ENCODE measurements at places on chromosomes 3 and 15.

DNA sequence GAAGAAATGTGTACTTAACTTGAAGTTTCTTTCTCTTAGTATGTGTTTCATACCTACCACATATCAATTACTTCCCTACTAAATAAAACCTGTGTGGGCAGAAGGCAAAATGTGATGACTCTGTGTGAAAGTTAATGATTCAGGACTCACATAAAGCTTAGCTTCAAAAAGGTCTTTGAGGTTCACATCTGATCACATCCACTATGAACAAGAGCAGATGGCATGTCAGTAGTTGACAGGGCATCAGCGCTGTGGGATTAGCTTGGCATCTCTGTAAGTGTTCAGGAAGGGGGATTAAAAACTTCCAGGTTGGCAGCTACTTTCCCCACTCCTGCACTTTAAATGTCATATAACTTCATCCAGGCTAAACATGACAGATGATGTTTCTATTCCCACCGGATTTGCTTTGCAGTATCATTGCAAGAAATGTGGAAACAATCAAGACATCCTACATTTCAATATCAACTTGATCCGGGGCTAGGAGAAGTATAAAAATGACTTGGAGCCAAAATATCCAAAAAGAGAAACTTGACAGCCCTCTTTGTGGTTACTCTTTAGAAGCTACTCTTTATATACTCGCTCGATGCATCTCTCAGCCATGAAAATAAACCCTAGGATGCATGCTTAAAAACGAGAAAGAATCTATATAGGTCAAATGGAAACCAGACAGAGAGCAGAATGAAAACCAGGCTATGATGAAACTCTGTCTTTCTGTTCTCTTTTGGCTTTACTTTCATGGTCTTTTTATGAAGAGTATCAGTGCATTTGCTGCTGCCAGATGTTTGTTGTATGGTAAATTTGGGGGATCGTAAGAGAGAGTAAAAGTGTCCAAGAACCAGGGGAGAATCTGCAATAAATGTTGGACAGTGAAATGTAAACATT is 273.1 kb upstream of the ALCAM start:
- DNase-seq: no peak

DNA sequence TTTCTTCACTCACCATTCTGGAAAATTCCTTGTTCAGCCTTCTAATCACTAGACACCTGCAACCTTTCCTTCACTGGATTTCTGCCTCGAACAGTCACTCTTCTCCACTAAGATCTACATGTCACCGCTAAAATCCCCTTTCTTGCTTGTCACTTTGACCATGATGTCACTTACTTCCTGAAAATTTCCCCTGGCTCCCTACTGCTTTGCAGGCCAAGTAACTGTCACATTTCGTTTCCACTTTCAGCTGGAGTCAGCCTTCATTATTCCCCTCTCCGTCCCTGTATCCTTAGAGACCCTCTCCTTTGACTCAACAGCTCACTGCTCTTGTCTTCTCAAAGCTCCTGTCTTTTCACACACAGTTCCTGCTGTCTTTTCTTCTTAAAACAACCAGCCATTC is 15.9 kb downstream of the CHL1 start:
- DNase-seq: no peak

DNA sequence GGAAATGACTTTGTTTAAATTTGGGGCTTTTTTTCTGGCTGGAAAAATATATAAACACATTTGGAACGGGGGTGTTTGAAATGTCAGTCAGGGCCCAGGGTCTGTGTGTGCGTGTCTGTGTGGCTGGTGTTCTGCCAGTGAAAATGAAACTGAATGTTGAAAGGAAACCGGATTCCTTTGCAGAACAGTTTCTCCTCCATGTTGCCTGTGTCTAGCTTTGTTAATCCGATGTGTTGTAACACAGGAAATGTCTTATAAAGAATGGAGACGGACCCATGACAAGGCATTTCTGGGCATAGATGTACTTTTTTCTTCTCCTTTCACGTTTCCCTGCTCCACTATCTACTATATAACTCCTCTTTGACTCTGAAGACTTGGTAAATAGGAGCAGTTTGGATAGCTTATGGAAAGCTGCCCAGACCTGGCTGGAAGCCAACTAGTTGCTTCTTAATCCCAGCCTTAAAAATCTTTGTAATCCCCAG is 2.8 kb downstream of the SQOR start:
- DNase-seq: no peak

- no peak for DNase-seq
Measured at GRCh38 chr3:127671523-127672428, 976 bp upstream of the ABTB1 start.

DNA sequence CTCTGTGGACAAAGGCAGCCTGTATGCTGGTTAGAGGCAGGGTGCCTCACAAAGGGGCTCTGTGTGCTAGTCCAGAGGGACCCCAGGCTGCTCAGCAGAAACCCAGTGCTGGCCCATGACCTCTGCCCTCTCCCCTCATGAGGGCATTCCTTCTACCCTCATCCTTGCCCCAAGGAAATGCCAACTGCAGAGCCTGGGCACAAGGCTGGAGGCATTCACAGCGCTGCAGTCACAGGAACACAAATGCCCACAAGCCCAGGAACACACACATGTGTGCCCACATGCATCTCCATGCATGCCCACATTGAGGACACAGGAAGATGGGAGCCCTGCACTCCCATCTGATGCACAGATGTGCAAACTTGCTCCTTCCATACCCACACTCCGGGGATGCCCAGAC is 3.8 kb downstream of the INKA1 start:
- DNase-seq: no peak

DNA sequence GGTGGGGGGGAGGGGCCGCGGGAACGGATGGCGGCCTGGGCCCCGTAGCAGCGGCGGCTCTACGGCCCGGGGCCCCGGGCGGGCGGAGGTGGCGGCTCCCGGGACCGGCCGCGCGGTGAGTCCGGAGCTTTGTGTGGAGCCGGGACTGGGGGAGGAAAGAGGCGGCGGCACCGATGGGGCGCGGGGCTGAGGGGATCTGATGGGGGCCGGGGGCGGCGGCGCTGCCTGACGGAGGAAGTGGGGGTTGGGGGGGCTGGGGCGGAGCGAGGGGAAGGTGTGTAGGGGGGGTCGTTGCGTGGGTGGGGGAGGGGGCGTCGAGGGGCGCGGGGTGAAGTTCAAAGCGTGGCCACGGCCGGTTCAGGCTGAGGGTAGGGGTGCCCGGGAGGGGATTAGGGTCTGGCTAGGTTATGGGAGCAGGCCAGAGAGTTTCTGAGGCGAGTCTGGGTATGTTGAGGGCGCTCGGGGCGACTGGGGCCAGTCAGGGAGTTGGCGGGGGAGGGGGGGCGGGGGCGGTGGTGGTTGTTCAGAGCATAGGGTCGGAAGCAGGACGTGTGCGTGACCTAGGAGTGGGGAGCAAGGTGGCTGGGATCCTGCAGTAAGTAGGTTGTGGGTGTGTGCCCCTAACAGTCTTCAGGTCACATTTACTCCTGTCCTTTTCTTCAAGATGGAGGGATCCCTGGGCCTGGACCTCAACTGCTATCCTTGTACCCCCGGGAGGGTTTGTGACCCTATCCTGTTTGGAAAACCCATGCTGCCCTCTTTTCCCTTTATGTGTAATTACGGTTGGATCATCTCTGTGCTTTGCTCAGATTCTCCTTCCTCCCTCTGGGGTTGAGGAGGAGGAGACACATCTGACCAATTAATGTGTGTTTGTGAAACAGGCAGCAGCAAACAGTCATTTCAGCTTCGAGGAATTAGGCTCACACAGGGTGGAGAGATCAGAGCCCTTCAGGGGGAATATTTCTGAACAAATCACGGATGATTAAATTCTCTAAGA is 644 bp downstream of the ZNF609 start:
- DNase-seq: peak; percentile 33

DNA sequence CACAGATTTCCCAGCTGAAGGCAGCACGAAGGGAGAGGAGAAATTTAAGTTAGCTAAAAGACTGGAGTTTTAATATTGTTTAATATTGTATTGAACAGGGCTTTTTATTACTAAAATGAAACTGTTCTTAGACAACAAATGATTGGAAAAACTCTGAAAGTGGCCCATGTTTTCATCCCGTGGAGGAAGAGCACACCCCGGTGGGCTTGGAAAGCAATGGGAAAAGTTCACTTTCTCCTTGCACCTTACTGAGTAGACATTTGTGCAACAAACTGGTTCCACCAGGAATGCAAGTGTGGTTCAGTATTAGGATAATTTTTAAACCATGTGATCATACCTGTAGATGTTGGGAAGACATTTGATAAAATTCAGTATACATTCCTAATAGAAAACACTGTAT is 8.2 kb upstream of the ESYT3 start:
- no peak for DNase-seq

- DNase-seq: no peak
Measured at GRCh38 chr3:79154865-79155264, 612.9 kb downstream of the ROBO1 start.

DNA sequence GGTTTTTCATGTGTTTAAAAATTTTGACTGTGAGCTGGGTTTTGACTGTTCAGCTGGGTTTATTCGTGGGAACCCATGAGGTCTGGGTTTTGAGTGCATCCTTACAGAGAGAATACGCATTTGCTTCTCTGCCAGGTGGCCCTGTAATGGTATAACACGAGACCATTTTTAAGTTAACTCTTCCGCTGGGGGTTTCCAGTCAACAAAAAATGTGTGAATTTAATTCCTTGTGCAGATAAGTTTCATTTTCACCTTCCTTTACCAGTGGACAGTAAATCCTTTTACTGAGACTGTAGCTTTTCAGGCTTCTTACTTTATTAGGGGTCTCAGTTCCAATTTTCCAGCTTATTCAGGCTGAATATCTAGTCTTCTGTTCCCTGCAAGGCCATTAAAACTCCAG is 149.6 kb downstream of the OPA1 start:
- no peak for DNase-seq

GRCh38 chr3:171790574-171790897 is 19.7 kb downstream of the PLD1 start:
- no peak for DNase-seq

DNA sequence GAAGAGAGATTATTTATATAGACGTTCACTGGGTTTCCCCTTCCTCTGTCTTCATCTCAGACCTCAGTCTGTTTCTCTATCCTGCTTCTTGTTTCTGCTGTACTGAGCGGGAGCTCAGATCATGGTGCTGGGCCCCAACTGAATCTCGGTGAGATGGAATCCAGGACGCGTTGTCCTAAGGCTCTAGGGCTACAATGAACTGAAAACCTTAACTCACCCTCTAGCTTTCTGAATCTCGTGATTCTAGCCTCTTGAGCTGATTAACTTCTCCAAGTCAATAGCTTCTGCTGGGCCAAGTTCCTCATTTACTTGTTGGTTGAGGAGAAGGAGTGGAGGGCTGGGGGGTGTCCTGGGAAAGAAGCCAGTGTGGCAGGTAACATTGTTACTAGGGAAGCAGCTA is 32.7 kb upstream of the MAP3K13 start:
- no peak for DNase-seq

- no peak for DNase-seq
Measured at GRCh38 chr3:183590442-183590841, 34.9 kb upstream of the KLHL6 start.

GRCh38 chr3:193388361-193388760 is 9.8 kb upstream of the ATP13A5 start:
- DNase-seq: no peak

- DNase-seq: no peak
Measured at GRCh38 chr3:49183873-49184272, 12.5 kb downstream of the KLHDC8B start.

- no peak for DNase-seq
Measured at GRCh38 chr3:159128628-159129027, 326.8 kb downstream of the MFSD1 start.

GRCh38 chr15:76844096-76844495 is 61.0 kb downstream of the SCAPER start:
- DNase-seq: no peak

DNA sequence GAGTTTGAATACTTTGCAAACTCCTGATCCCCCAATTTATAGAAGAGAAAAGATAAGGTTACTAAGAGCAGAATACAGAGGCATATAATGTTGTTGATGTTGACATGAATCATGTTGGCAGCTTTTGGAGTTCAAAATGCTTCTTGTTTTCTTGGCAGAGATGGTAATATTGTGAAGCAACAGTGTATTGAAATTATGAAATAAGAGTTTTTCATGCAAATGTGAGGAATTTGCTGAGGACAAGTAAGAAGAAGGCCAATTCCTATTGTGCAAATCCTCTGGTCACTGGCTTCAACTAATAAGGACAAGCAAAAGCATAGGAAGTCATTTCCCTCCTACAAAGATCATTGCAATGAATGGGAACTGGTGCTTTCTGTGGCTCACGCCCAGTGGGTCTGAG is 126.9 kb upstream of the CHL1 start:
- no peak for DNase-seq

- DNase-seq: no peak
Measured at GRCh38 chr3:32443478-32443877, 51.8 kb downstream of the CMTM7 start.

- DNase-seq: no peak
Measured at GRCh38 chr3:55702822-55703221, 215.7 kb upstream of the WNT5A start.

DNA sequence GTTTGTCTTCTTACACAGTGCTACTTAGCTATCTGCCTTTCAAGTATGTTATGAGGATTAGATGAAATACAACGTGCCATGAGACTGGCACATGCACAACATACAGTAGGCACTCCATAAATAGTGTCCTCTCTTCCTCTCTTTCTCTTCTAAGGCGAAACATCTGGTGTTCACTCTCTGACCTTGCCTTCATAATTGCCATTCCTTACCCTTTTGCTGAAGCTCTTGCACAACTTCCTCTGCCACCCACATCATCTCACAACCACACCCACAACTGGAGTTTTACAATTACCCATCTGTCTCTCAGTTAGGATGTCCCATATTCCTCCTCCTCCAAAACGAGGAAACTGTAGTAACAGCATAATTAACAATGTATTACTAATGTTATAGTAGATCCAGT is 26.4 kb upstream of the ACP3 start:
- no peak for DNase-seq

GRCh38 chr3:192367616-192368015 is 359.7 kb downstream of the FGF12 start:
- DNase-seq: no peak

GRCh38 chr3:143122608-143123352 is 3.2 kb downstream of the CHST2 start:
- DNase-seq: no peak

GRCh38 chr15:89186803-89187202 is 34.6 kb downstream of the RLBP1 start:
- DNase-seq: no peak
